ENCODE measurements at places on chromosomes 1 and 21. TPM values are rescaled to one million over a fixed set of nuclear protein-coding genes. Genes with fewer than 3 reads are reported as not detected.
A peak's percentile ranks its signal among the peaks of the same experiment; 100 is the strongest.

GRCh38 chr1:64242895-64243756, 39.7 kb downstream of the UBE2U start:
- peak; percentile 27 for DNase-seq

DNA sequence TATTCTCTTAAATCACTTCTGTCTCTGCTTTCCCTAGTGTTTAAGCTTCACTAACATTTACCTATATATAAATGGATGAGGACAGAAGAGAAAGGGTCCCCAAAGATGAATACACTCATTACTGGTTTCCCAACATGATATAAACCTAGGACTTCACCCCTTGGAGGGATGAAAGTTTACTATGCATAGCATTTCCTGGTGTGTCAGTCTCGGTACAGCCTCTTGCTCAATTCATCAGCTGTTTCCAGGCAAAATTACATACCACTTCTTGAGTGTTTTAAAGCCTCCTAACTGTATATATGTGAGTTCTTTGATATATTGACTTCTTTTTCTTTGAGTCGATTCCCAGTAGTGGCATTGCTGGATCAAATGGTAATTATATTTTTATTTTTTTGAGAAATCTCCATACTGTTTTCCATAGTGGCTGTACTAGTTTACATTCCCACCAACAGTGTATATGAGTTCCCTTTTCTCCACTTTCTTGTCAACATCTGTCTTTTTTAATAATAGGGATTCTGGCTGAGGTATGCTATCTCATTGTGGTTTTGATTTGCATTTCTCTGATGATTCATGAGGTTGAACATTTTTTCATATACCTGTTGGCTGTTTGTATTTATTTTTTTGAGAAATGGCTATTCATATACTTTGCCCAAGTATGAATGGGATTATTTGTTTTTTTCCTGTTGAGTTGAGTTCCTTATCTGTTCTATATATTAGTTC, 259.3 kb upstream of the CACYBP start:
- DNase-seq, result no peak

GRCh38 chr1:27955076-27955475, 4.7 kb upstream of the XKR8 start:
- DNase-seq, result no peak

DNA sequence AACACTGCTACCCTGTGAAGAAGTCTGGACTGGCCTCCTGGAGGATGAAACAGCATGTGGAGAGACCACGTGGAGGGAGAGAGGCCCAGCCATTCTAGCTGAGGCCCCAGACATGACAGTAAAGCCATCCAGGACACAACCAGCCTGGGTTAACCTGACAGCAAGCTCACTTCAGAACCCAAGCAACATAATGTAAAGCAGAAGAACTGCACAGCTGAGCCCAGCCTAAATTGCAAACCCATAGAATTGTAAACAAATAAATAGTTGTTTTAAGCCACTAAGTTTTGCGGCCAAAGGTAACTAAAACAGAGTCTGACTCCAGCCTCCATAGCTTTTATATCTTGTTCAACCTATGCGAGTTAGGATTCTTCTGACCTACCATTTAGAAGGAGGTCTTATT, 97.2 kb upstream of the L1TD1 start:
- no peak for DNase-seq

GRCh38 chr1:231155808-231156207, 6.0 kb upstream of the TRIM67 start:
- DNase-seq, result no peak

- no peak for DNase-seq
Measured at GRCh38 chr21:44829507-44830092, 11.7 kb upstream of the SUMO3 start.

- no peak for DNase-seq
Measured at GRCh38 chr1:209266590-209267205, 316.8 kb upstream of the CAMK1G start.

DNA sequence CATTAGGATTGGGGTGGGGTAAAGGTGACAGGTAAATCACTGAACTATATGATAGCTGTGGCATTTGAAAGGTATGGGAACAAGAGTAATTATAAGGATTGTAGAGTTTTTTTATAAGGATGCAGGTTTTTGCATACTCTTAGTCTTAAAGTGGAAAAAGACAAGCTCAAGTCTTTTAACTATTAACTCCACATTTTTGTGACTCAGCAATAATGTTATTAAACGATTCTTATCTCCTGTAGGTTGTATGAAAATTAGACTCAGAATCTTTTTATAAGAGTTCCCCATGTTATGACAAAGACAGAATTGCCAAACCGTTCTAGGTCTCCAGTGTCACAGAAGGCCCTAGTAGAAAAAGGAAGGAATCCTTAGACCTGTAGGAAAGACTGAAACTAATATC, 49.9 kb upstream of the TTLL7 start:
- no peak for DNase-seq

GRCh38 chr1:35264871-35265270, 3.6 kb upstream of the ZMYM4 start:
- DNase-seq, result peak; percentile 13

- DNase-seq, result no peak
Measured at GRCh38 chr1:214296860-214297745, 16.1 kb downstream of the SMYD2 start.

- no peak for DNase-seq
Measured at GRCh38 chr1:116390195-116390594, 17.2 kb downstream of the ATP1A1 start.

GRCh38 chr1:112396653-112397471, 848 bp downstream of the CTTNBP2NL start:
- peak; percentile 24 for DNase-seq

The RGS1 gene
- polyA plus RNA-seq, result 11.9 TPM

The MYBPH gene
- polyA plus RNA-seq, result 534 TPM

The GBP5 gene
- 0.34 TPM for polyA plus RNA-seq

The TSACC gene
- polyA plus RNA-seq, result 1.0 TPM

The S100A2 gene
- polyA plus RNA-seq, result 2.2 TPM

The SLC45A1 gene
- 0.81 TPM for polyA plus RNA-seq

The RAP1A gene
- 50.2 TPM for polyA plus RNA-seq

Measured in hindlimb muscle (tissue), 1 donor.